Memory B cell (primary cell): ENCODE measurements at places on chromosomes 7 and 10.

- H3K4me1 ChIP-seq, result no peaks in the 10 kb centered on the region
- H3K4me3 ChIP-seq, result no peak overlapping the region
- H3K27me3 ChIP-seq, result no peaks in the 10 kb centered on the region
- peaks cover 30% of the 10 kb centered on the region for H3K36me3 ChIP-seq
These were observed 238.7 kb upstream of the TCF7L2 start for GRCh38 chr10:112711366-112711765.

- no peak overlapping the region for H3K4me3 ChIP-seq
- H3K27me3 ChIP-seq, result no peaks in the 10 kb centered on the region
- no peak overlapping the region for H3K27ac ChIP-seq
- no peaks in the 10 kb centered on the region for H3K36me3 ChIP-seq
These were observed 370.3 kb downstream of the BMPER start for GRCh38 chr7:34275624-34276023.

DNA sequence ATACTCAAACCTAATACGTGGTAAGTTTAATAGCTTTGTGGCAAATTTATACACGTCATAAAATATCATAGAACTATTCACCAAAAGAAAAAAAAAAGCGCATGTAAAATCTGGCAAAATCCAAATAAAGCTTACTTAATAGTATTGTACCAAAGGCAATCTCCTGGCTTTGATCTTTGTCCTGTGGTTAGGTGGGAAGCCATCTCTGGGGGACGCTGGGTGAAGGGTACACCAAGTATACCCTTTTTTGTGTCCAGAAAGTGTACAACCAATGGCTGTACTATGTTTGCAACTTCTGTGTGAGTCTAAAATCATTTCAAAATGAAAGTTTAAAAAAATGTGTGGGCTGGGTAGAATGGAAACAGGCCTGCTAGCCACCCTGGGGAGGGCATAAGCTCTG is 47.6 kb upstream of the ENO4 start:
- no peak overlapping the region for H3K27ac ChIP-seq
- peaks cover 15% of the 10 kb centered on the region for H3K27me3 ChIP-seq
- no peaks in the 10 kb centered on the region for H3K4me1 ChIP-seq
- no peak overlapping the region for H3K4me3 ChIP-seq
- DNase-seq, result no peak
- H3K36me3 ChIP-seq, result no peaks in the 10 kb centered on the region

DNA sequence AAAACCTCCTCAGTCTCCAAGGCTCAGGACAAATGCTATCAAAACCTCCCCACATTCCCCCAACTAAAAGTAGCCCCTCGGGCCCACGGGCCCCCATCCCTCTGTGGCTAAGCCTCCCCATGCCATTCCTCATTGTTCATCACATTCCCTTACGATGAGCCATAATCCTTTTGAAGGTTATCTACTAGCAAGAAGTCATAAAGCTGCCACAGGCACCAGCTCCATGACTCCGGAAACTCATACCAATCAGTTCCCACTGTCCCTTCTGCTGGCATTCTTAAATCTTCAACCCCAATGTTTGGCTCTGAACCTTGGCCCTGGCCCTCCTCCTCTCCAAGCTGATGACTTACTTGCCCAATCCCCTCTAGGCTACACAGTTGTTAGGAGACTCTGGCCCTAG is 19.4 kb upstream of the TM9SF3 start:
- no peak for DNase-seq
- peak overlapping the region; percentile 29 for H3K27ac ChIP-seq
- no peak overlapping the region for H3K4me3 ChIP-seq
- peaks cover 4% of the 10 kb centered on the region for H3K4me1 ChIP-seq
- peaks cover 37% of the 10 kb centered on the region for H3K36me3 ChIP-seq

DNA sequence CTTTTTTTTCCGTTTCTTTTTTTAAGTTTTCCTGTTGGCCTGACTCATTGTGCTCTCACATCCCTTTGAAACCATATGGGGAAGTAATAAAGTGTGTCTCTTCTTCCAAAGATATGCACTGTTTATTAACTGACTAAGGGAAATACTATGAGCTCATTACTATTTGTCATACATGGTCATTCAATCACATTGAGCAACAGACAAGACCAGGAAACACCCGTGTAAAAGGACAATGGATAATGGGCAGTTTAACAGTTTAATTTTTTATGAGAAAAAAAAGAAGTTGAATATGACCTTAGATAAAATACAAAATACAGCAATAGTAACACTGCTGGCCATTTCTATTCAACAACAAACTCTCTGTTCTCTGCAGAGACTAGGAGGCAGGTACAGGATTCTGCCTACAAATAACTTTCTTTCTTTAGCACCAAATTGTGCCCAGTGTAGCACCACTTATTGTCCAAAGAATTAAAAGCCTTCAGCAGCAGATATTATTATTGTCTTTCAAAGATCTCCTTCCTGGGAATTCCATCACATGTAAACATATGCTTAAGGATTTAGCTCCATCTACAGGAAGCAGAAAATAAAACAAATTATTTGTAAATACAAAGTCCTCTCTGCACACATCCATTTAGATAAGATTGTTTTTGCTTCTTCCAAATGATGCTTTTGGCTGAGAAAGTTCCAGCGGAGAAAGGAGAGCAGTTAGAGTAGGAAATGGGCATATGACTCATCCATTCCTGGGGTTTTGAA is 55.0 kb upstream of the AKR1E2 start:
- H3K4me1 ChIP-seq, result no peaks in the 10 kb centered on the region
- no peak overlapping the region for H3K27ac ChIP-seq
- no peak for DNase-seq
- H3K36me3 ChIP-seq, result no peaks in the 10 kb centered on the region
- H3K27me3 ChIP-seq, result peaks cover 6% of the 10 kb centered on the region

GRCh38 chr7:132930881-132931280 is 151.0 kb downstream of the CHCHD3 start:
- peaks cover 9% of the 10 kb centered on the region for H3K4me1 ChIP-seq
- H3K27ac ChIP-seq, result no peak overlapping the region
- DNase-seq, result no peak
- H3K4me3 ChIP-seq, result no peak overlapping the region

DNA sequence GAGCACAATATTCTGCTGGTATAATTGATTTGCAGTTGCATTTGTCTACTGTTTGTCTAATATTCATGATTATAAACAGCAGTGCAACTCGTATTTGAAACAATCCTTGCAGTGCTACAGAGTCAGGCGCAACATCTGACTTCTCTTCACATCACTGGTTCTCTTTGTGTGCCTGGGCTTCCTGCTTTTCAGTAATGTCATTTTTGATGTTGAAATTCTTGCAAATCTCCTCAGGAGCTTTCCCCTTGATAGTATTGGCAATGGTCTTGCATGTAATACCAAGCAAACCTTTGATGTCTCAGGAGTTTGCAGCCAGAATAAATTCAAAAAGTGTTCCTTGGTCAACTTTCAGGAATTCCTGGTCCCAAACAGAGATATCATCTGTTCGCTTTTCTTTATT is 20.2 kb downstream of the HPS6 start:
- H3K36me3 ChIP-seq, result no peaks in the 10 kb centered on the region
- no peak overlapping the region for H3K4me3 ChIP-seq
- DNase-seq, result no peak
- no peaks in the 10 kb centered on the region for H3K4me1 ChIP-seq

GRCh38 chr7:67432536-67433234 is 436.1 kb downstream of the TYW1 start:
- no peaks in the 10 kb centered on the region for H3K36me3 ChIP-seq
- H3K27me3 ChIP-seq, result peaks cover 7% of the 10 kb centered on the region
- no peak overlapping the region for H3K4me3 ChIP-seq
- H3K4me1 ChIP-seq, result no peaks in the 10 kb centered on the region

- H3K4me1 ChIP-seq, result no peaks in the 10 kb centered on the region
- no peak overlapping the region for H3K4me3 ChIP-seq
- H3K36me3 ChIP-seq, result no peaks in the 10 kb centered on the region
- DNase-seq, result no peak
- H3K27me3 ChIP-seq, result peaks cover 2% of the 10 kb centered on the region
These were observed 19.1 kb upstream of the TNKS2 start for GRCh38 chr10:91779011-91779605.

- peaks cover 13% of the 10 kb centered on the region for H3K27me3 ChIP-seq
- H3K4me1 ChIP-seq, result no peaks in the 10 kb centered on the region
- H3K27ac ChIP-seq, result no peak overlapping the region
- H3K4me3 ChIP-seq, result no peak overlapping the region
These were observed 46.6 kb downstream of the MSRB2 start for GRCh38 chr10:23141995-23142394.

GRCh38 chr7:2494191-2495130 is 18.3 kb upstream of the GRIFIN start:
- H3K27ac ChIP-seq, result no peak overlapping the region
- peaks cover 32% of the 10 kb centered on the region for H3K27me3 ChIP-seq
- no peak for DNase-seq
- peaks cover 4% of the 10 kb centered on the region for H3K36me3 ChIP-seq

DNA sequence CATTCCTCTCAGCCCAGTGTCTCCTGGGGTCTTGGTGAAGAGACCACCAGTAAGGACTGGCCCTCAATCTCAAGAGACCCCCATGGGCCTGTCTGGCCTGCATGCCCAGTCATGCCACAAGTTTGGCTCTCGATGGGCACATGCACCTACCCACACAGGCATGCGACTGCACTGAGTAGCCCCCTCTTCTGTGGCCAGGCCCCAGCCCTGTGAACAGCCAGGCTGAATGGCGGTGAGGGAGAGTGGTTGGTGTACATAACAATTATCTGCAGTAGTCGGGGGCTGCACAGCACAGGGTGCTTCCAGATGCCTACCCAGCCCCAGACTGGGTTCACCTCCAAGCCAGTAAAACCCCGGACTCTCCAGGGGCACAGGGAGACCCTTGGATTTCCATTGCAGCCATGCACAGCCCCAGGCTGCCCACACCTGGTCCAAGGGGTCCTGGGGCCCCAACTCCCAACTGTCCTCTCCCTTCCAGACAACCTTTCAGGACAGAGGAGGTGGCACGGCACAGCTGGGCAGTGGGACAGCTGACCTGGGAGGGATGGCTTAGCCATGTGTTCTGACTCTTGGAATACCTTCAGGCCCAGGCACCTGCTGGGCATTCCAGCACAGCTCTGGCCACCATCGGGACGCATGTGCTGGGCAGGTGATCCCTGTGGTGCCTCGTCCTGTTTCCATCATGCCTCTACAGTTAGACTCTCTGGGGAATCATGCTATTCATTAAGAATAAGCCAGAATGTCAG is 21.0 kb upstream of the CSGALNACT2 start:
- no peaks in the 10 kb centered on the region for H3K27me3 ChIP-seq
- DNase-seq, result no peak
- peak overlapping the region; percentile 39 for H3K27ac ChIP-seq
- H3K4me1 ChIP-seq, result peaks cover 22% of the 10 kb centered on the region

GRCh38 chr7:151758622-151759540 is 118.0 kb downstream of the PRKAG2 start:
- DNase-seq, result no peak
- H3K27me3 ChIP-seq, result no peaks in the 10 kb centered on the region
- no peak overlapping the region for H3K27ac ChIP-seq
- peaks cover 18% of the 10 kb centered on the region for H3K4me1 ChIP-seq
- H3K36me3 ChIP-seq, result peaks cover 8% of the 10 kb centered on the region

GRCh38 chr7:106867641-106868351 is 2.7 kb downstream of the PIK3CG start:
- peaks cover 27% of the 10 kb centered on the region for H3K36me3 ChIP-seq
- peak overlapping the region; percentile 96 for H3K4me3 ChIP-seq
- peak overlapping the region; percentile 95 for H3K27ac ChIP-seq
- no peaks in the 10 kb centered on the region for H3K27me3 ChIP-seq

DNA sequence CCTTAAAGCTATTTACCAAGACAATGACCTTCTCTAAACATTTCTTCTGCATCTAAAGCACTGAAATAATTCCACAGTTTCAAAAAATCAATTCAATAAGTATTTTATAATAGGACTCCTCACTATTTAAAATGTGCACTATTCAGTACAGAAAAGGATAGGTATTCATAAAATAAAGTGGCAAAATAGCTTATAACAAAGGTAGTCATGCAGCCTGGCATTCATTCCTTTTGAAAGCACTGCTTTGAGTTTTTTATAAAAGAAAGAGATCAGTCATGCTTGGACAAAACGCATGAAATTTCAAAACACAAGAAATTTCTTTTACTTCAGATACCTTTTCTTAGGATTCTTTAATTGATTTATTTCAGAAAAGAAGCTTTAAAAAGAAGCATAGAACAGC is 689.7 kb upstream of the PHF14 start:
- DNase-seq, result no peak
- no peak overlapping the region for H3K27ac ChIP-seq
- no peak overlapping the region for H3K4me3 ChIP-seq
- no peaks in the 10 kb centered on the region for H3K27me3 ChIP-seq
- H3K36me3 ChIP-seq, result no peaks in the 10 kb centered on the region

GRCh38 chr7:17532861-17533404 is 234.5 kb downstream of the AHR start:
- H3K27ac ChIP-seq, result no peak overlapping the region
- no peak for DNase-seq
- H3K4me1 ChIP-seq, result no peaks in the 10 kb centered on the region

- no peak for DNase-seq
- no peaks in the 10 kb centered on the region for H3K4me1 ChIP-seq
- H3K36me3 ChIP-seq, result no peaks in the 10 kb centered on the region
- no peaks in the 10 kb centered on the region for H3K27me3 ChIP-seq
These were observed 210.9 kb downstream of the DGKI start for GRCh38 chr7:137635874-137636273.

GRCh38 chr7:7731732-7732131 is 13.3 kb upstream of the RPA3 start:
- no peak for DNase-seq
- H3K27me3 ChIP-seq, result no peaks in the 10 kb centered on the region
- peaks cover 16% of the 10 kb centered on the region for H3K4me1 ChIP-seq
- no peak overlapping the region for H3K4me3 ChIP-seq
- H3K27ac ChIP-seq, result no peak overlapping the region

DNA sequence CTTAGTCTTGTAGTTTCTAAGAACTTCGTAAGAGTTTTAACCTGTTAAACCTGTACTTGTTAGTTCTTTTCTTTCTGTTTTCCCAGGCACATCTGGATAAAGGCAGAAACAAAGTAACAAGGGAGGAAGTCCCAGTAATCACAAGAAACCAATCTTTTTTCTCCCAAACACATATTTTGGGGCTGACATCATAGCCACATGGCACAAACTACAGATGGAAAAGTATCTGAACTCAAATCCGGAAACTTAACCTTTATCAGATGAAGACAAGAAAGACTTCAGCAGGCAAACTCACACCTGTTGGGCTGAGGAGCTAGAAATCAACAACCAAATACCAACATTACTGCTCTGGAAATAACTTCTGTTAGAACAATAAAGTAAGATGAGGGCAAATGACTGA is 67.1 kb downstream of the CUBN start:
- DNase-seq, result no peak
- peaks cover 10% of the 10 kb centered on the region for H3K36me3 ChIP-seq
- H3K4me3 ChIP-seq, result no peak overlapping the region
- peaks cover under 1% of the 10 kb centered on the region for H3K4me1 ChIP-seq
- no peak overlapping the region for H3K27ac ChIP-seq
